Panc1 (cell line): ENCODE measurements at places on chromosomes 5 and 9.
A peak's percentile ranks its signal among the peaks of the same experiment; 100 is the strongest.

GRCh38 chr5:161778796-161779195 is 69.1 kb upstream of the GABRA1 start:
- no peak overlapping the region for H3K27ac ChIP-seq
- no peak overlapping the region for H3K4me3 ChIP-seq
- no peak for DNase-seq
- H3K36me3 ChIP-seq: no peaks in the 10 kb centered on the region
- no peaks in the 10 kb centered on the region for H3K27me3 ChIP-seq

DNA sequence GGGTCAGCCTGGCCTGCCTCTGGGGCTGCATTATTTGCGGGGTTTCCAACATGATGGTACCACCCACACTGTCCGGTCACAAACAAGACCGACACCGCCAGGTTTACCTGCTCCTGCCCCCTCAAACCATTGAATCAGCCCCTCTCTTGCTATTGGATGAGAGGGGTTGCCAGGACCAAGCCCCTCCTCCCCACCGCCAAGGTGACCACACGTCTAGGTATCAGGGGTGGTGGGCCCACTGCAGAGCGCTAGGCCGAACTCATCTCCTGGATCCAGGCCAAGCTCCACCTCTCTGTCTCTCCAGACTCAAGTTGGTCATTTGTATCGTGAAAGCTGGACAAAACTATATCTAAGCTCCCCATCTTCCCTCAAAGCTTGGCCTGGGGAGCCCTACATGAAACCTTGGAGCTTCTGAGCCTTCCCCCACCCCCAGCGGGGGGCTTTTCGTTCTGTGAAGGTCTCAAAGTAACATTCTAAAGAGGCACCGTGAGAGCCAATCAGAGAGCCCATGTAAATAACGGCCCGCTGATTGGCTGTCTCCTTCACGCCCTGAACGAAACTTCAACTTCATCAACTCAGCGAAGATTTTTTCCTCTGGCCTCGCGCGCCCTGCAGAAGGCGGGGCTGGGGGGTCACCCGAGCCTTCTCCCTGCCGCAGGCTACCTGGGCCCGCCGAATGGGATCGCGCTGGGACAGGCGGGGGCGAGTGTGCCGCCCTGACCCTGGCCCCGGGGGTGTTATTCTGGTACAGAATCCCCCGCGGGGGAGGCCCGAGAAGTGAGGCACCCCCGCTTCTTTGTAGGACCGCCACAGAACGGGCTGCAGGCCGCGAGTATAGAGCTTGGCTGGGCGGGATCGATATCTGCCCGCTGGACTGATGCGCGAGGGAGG is 49.6 kb upstream of the PSD2 start:
- H3K4me3 ChIP-seq: peak overlapping the region; percentile 60
- H3K4me1 ChIP-seq: peaks cover 21% of the 10 kb centered on the region
- H3K27me3 ChIP-seq: no peaks in the 10 kb centered on the region
- DNase-seq: no peak
- H3K36me3 ChIP-seq: no peaks in the 10 kb centered on the region

- no peaks in the 10 kb centered on the region for H3K4me1 ChIP-seq
- no peak overlapping the region for H3K27ac ChIP-seq
- H3K27me3 ChIP-seq: no peaks in the 10 kb centered on the region
- DNase-seq: no peak
- no peak overlapping the region for H3K4me3 ChIP-seq
- no peaks in the 10 kb centered on the region for H3K36me3 ChIP-seq
These were observed 560.7 kb downstream of the PSAT1 start for GRCh38 chr9:78857373-78858225.

DNA sequence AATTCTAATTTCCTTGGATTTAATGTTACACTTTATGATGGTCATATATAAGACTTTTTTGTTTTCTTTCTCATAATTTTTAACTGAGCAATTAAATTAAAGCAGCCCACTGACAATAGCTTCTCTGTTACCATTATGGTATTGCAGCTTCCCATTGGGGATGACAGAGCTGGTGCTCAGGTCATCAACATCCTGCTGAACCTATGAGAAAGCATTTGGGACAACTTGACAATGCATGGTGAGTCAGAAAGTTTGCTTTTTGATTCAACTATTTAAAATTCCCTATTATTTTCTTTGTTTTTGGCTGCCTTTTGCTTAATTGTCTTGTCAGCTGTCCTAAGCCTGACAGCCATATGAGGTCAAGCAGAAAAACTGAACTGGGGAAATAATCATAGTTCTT is 487.4 kb upstream of the RIOK2 start:
- H3K27ac ChIP-seq: no peak overlapping the region
- H3K36me3 ChIP-seq: no peaks in the 10 kb centered on the region
- no peak overlapping the region for H3K4me3 ChIP-seq
- H3K4me1 ChIP-seq: no peaks in the 10 kb centered on the region
- H3K27me3 ChIP-seq: no peaks in the 10 kb centered on the region
- DNase-seq: no peak

- H3K27me3 ChIP-seq: no peaks in the 10 kb centered on the region
- H3K36me3 ChIP-seq: no peaks in the 10 kb centered on the region; the same call in 1 of the 2 replicates
These were observed 61.4 kb upstream of the GLRX start for GRCh38 chr5:95884017-95884325.

DNA sequence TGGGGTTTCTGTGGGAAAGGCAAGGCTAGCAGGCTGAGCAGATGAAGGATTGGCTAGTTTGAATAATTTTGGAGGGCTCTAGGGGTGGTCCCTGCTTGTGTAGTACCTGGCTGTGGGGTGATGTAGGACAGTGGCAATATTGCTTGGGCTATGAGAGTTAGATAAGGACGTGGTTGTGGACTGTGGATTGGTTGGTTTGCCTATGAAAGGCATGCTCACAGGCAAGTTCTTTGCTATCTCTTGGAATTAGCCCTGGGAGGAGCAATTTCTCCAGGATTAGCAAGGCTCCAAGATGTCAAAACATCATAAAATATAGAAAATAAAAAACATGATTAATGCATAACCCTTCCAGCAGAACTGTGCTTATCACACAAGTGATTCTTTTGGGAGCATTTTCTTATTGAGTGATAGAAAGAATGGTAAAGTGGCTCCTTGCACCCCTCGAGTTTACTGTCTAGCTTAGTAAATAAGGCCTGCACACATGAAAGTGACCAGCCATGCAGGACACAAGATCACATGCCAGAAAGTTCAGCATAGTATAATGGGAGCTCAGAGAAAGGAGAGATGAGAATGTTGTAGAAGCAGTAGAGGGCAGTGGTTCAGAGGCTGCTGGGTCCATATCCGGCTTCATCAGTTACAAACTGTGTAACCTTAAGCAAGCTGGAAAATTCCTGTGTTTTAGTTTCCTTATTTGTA is 13.8 kb downstream of the AOPEP start:
- H3K4me1 ChIP-seq: no peaks in the 10 kb centered on the region
- H3K4me3 ChIP-seq: no peak overlapping the region
- H3K27ac ChIP-seq: no peak overlapping the region
- no peaks in the 10 kb centered on the region for H3K36me3 ChIP-seq
- H3K27me3 ChIP-seq: no peaks in the 10 kb centered on the region
- DNase-seq: no peak

GRCh38 chr5:32355686-32356085 is 42.9 kb upstream of the MTMR12 start:
- no peaks in the 10 kb centered on the region for H3K27me3 ChIP-seq
- DNase-seq: no peak
- no peak overlapping the region for H3K27ac ChIP-seq
- H3K4me1 ChIP-seq: no peaks in the 10 kb centered on the region

DNA sequence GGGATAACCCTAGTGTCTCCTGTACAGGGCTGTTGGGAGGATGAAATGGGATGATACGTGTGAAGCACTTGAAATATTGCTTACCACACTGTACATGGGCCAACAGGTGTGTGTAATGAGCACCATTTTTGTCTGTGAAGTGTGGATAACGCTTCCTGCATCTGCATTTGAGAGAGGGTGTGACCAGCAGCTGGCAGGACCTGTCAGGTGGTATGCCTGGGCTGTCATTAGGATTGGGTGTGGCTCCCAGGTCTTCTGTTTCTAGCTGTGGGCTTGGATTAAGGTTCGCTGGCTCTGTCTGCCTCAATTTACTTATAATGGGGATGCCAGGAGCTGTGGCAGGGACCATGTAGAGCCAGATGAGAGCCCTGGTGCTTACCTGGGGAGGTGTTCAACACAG is 74.4 kb downstream of the PRRT1B start:
- H3K36me3 ChIP-seq: no peaks in the 10 kb centered on the region; the same call in 1 of the 2 replicates
- no peaks in the 10 kb centered on the region for H3K4me1 ChIP-seq
- no peak overlapping the region for H3K27ac ChIP-seq
- no peak for DNase-seq

GRCh38 chr5:142500227-142500905 is 175.5 kb upstream of the SPRY4 start:
- no peak overlapping the region for H3K4me3 ChIP-seq
